ENCODE measurements at places on chromosomes 11 and 22.

DNA sequence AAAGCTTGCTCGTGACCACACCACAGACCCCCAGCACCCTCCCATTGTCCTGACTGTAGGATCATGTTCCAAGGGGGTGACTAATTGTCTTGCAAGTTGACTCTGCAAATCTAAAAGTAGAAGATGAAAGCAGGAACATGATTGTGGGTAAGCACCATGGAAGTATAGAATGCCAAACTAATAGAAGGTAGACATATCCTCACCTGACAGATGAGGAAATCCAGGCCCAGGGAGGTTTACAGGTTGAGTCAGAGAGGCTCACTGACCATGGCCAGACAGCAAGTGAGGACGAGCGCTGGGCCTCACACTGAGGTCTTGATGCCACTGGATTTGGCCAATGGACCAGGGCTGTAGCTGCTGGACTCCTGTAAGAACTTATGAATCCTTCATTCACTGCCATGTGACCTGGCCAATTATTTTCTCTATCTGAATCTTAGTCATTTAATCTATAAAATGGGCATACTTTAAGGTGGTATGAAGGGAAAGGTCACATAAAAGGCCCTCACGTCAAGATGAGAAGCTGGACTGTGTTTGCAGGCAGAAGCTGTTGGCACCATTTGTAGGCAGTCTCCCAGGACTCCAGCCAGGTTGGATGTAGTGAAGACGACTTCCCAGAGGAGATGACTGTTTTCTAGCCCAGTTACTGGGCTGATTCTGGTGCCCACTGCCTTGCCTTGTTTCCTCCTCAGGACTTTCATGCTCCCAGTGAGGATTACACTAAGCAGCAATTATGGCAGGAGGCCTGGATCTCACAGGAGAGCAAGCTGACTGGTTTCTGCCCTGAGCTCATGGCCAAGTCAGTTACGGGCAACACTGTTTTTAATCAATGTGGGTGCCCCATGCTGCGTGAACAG, 54.6 kb downstream of the GAB4 start:
- no peak overlapping the region for H3K27ac ChIP-seq
- no peaks in the 10 kb centered on the region for H3K27me3 ChIP-seq
- H3K36me3 ChIP-seq = no peaks in the 10 kb centered on the region
- DNase-seq = no peak

GRCh38 chr11:66878474-66878873, 21.6 kb downstream of the LRFN4 start:
- no peak overlapping the region for H3K4me3 ChIP-seq
- H3K4me1 ChIP-seq = peaks cover 13% of the 10 kb centered on the region
- DNase-seq = no peak
- H3K27me3 ChIP-seq = no peaks in the 10 kb centered on the region

DNA sequence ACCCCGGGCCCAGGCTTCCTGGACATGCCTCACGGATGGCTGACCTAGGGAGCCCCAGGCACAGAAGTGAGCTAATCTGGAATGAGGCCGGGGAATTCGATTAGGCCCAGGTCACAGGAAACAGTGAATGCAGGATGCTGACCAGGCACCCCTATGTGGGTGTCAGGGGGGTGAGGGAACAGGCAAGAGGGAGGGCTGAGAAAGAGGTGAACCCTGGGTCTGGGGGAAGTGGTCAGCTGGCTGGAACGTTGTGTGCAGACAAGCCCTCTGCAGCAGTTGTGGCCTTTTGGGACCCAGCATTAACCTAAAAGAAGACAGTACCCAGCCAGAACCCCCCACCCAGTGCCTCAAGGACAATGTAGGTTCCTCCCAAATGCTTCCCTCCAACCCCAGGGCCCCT, 8.1 kb downstream of the SERHL2 start:
- H3K27me3 ChIP-seq = no peaks in the 10 kb centered on the region
- no peaks in the 10 kb centered on the region for H3K4me1 ChIP-seq
- peak overlapping the region; percentile 16 for H3K27ac ChIP-seq
- no peak overlapping the region for H3K4me3 ChIP-seq

- DNase-seq = no peak
- H3K27me3 ChIP-seq = no peaks in the 10 kb centered on the region
These were observed 21.5 kb downstream of the FBLN1 start for GRCh38 chr22:45524157-45524556.

- H3K4me1 ChIP-seq = peaks cover 9% of the 10 kb centered on the region
- no peak overlapping the region for H3K4me3 ChIP-seq
These were observed 15.1 kb upstream of the AIFM3 start for GRCh38 chr22:20951932-20952380.
